ENCODE measurements at places on chromosomes 6 and 20.

DNA sequence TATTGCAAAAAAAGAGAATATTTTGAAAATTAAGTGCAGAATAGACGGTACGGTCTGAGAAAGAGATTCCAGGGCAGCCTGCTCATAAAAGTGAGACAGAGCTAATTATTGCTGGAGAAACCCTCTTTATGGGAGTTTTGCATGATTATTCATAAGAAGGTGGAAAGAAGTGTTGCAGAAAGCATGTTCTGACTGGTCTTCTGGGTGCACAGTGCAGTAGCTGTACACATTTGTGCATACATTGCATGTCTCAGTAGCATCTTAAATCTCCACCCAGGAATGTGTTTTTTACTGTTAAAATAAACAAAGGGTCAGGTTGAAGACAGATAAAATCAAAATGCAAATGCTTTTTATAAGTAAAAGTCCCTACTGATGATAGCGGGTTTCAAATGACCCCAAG lies 1813.6 kb upstream of the DEFB115 start:
- DNase-seq, result no peak

GRCh38 chr6:159829526-159829925 lies 29.4 kb downstream of the PNLDC1 start:
- no peak for DNase-seq

GRCh38 chr20:53547664-53548239 lies 45.9 kb downstream of the ZNF217 start:
- peak; percentile 47 for DNase-seq

DNA sequence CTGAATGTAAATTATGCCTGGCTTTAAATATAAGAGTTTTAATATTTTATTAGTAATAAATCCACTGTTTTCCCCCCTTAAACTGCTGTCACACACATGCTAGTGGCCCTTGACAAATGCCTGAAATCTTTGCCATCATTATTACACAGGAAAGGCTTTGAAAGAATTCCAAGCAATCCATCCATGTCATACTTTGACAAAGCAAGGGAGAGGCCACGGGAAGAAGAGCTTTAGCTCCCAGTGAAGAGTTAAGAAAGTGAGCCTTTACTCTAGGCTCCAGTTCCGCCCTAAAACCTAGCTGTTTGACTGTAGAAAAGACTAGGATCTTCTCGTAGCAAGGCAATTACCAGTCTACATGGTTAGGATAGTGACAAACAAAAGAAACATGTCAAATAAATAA lies 147.9 kb downstream of the GMDS start:
- DNase-seq, result no peak

- DNase-seq, result no peak
Observed at GRCh38 chr6:125717120-125717731, 32.2 kb upstream of the HEY2 start.

GRCh38 chr20:42484335-42484734 lies 705.4 kb downstream of the PTPRT start:
- DNase-seq, result peak; percentile 6

All from putamen (tissue), 1 donor.